ENCODE measurements at places on chromosomes 6 and 20.

DNA sequence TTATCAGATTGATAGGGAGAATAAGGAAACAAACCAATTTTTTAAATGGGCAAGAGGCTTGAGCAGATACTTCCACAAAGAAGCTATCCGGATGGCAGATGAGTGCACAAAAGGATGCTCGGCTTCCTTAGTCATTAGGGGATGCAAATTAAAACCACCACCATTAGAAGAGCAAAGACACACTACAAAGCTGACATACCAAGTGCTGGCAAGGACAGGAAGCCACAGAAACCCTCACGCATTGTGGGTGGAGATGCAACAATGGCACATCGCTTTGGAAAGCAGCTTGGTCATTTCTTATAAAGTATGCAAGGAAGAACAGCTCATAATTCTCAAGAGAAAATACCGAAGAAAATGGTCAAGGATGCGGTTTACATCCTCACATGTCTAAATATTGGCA, 19.8 kb downstream of the BFSP1 start:
- no peak for DNase-seq

DNA sequence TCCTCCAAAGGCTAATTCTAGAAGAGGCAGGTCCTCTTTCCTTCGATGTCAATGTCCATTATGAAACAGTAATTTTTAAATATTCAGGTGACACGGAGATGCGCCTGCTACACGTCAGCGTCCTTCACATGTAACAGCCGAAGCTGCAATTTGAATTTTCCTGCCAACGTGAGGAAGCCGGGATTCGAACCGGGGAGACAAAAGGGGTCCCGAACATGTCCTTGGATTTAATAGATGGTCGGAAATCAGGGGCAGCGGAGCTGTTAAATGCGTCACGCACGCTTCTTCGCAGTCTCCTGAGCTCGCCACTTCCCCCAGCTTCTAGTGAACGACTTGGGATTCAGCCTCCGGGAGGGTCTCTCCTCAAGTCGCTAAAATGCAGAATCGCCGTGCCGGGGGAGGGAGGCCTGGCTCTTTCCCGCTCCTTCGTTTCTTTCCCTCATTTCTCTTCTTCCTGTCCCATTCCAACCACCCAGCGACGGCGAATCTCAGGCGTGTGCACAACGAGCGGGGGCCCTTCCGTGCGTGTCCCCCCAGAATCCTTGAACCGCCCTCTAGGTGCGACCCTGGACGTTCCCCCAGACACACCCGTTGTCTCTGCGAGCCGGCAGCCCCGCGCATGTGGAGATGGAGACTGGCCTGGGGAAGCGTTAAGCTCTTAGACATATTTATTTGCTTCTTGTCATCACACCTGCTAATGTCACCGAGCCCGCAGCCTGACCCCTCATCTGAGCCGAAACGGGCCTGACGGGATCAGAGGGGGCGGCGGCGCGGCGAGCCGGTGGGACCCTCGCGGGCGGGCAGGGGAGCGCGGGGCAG, 1.3 kb upstream of the FOXC1 start:
- no peak for DNase-seq

DNA sequence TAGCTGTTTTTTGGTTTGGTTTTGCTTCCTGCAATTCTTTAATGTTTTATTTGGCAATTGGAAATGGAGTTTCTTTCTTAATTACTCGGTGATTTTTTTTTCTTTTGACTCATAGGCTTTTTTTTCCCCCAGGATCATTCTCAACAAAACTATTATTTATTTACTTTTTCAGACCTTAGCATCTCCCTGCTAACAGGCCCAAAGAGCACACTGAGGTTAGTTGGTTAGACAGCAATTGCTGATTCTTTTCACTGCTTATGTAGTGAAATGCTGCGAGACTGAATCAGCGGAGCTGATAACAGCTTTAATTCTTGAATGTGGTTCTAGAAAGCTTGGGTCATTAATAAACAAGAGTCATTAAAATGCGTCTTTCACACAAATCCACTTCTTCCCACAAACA, 79.1 kb upstream of the ZFP64 start:
- no peak for DNase-seq

- DNase-seq = no peak
These were observed 721.4 kb downstream of the RFPL4B start for GRCh38 chr6:113068570-113068969.

DNA sequence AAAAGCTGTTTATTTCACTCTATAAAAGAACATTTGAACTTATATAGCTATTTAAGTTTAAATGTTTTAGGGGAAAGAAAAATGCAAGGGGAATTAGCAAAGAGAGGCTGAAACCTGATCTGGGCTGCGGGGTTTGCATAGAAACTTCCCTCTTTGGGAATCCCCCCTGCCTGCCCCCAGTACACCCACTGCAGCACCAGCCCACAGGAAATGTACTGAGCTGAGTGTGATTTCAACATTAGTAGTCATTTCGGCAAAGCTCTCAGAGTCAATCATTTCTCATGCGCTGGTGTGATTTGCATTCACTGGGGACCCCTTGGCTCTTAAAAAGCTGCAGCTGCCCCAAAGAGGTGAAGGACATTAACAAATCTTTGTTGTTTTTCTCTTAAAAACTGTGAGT, 859.4 kb downstream of the MAFB start:
- no peak for DNase-seq

GRCh38 chr6:55997223-55997874, 122.0 kb upstream of the BMP5 start:
- no peak for DNase-seq

DNA sequence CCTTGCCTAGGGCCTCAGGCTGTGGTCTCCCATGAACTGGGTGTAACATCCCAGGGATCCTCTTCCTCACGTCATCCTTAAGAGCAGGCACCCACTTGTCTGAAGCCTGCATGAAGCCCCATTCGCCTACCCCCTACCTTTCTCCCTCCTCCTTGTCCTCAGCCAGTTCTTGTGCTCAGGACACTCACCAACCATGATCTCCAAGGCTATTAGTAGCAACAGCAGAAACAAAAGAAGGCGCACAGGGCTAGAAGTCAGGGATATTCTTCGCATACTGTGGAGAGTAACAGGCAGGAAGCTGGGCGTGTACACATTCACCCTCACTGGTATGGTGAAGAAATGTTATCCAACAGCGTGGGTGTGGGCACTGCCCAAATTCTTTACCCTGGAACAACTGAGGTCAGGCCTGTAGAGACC, 7.3 kb downstream of the RAET1E start:
- peak; percentile 39 for DNase-seq

DNA sequence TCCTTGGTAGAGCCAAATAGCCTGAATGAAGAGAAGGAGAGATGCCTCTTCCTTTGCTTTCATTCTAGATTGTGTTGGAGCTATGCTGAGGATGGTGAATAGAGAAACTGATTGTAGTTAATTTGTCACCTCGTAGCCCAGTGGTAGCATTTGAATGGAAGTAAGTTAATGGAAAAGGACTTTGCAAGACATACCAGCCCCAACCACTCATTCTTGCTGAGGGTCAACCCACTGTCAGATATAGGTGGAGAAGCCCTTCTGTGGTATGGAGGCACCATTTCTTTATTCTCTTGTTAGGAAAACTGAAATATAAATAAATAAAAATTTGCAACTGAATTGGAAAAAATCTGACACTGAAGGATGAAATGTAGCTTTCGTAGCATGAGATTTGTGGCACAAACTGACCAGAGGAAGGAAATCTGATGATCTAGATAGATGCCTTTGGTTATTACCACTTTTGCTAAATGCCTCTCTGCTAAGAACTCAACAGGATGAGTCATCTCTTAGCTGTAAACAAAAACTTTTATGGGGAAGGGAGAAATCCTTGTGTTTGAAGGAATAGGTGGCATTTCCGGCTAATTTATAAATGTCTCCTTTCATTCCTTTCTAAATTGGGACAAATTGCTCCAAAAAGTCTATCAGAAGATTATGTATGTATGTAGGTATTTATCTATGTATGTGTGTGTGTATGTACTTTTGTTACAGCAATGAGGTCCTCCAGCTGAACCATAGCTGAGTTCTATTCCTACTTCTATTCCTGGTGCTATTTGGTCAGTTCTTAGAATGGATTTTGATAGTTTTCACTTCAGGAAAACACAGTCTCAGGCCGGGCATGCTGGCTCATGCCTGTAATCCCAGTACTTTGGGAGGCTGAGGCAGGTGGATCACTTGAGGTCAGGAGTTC, 76.5 kb upstream of the SUPT3H start:
- peak; percentile 80 for DNase-seq

DNA sequence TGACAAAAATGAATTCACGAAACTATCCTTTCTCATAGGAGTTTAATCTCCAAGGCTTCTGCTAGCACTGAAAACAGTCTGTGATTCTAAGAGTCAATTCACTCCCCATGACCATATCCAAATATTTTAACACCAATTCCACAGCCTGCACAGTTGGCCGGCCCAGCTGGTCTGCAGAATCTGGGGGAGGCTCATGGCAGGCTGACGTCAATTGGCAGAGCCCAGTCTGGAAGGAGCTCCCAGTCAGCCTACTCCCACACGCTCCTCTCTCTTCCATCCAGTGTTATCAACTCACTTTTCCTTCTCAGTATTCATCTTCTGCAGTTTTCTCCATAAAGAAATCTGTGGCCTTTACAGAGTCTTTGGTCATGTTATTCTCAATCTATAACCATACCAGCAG, 111.0 kb downstream of the TBXT start:
- DNase-seq = peak; percentile 68

- DNase-seq = peak; percentile 69
These were observed 66.7 kb upstream of the TIAM2 start for GRCh38 chr6:154928325-154928922.

DNA sequence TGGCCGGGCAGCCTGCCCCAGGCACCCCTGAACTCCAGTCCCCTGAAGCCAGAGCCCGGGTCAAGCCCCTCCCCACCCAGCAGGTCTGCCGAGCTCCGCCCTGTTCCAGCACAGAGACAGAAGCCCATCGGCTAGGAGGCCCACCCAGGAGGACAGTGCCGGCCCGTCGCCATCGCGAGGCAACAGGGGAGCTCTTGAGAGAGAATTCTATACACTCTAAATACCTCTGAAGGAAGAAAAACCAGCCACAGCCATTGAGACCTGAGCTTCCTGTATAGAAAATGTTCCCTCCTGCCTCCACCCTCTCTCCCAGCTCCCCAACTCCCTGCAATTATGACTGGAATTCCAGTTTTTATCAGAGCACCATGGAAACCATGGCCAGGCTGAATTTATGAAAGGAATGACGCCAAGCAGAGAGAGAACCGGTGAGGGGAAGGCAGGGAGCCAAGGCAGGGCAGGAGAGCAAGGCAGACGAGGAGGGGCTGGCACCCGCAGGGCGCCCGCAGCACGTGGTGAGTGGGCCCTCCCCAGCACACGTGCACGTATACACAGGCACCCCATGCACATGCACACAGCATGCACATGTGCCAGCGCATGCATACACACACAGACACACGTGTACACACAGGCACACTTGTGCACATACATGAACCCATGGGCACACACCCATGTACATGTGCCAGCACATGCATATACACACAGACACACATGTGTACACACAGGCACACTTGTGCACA, 27.6 kb upstream of the MRGBP start:
- DNase-seq = peak; percentile 36

DNA sequence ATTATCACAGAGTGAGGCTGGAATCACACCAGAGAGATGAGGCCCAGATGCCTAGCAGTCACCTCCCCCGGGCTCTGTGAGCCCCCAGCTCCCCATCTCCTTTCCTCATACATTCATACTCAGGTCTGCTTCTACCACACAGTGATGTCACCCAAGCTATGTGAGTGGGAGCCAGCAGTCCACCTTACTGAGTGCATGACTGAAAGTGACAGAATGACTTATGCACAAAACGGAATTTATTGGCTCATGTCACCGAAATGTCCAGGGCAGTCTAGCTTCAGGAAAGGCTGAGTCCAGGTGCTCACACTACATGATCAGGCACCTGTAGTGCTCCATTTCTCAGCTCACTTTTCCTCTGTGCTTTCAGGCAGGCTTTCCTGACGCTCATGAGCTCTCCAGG, 36.7 kb upstream of the CCN6 start:
- no peak for DNase-seq

DNA sequence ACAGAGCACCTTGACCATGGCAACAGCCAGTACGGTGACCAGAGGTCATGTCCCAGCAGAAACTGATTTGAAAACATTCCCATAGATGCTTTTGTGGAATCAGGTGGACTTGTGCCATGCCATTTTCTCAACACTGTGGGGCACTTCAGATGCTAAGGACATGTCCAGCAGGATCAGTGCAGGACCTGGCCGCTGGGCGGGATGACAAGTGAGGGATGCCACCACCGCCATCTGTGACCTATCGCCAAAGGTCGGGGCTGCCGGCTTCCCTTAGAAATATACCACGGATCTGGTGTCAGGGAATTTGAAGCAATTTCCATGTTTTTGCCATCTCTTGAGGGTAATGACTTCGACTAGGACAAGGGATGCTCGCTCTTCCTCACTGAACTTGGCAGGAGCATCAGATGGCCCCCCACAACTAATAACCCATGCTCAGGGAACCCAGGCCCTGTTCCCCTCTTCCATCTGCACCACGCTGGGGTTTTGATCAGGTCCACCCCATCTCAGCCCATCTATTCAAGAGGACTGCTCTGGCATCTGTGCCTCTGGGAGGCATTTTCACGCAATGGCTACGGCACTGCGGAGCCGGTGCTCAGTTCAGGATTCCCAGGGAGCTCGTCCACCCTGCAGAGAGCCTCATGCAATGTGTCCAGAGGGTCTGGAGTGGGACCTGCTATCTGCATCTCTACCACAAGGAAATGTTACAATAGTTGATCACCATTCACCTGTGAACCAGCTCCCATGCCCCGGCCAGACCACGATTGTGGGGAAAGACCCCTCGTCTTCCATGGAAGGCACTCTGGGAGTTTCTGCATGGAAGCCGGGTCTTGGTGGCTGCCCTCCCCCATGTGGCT, 302.6 kb downstream of the TAF4 start:
- no peak for DNase-seq

DNA sequence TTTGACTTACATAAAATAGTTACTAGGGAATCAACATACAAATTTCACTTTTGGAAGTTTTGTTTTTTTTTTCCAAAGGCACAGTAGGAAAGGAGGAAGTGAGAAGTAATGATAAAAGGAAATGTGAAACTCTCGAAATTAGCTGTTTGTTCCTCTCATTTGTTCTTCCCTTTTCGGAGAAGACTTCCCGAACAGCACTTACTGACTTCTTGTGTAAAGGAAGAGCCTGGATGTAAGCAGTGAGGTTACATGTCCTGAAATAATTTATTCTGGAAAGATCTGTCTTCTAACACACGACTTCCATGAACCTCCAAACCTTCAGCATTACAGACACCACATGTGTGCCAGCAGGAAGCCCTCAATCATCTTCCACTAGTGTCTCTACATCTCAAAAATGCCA, 59.1 kb downstream of the KIF16B start:
- no peak for DNase-seq

- no peak for DNase-seq
These were observed 37.5 kb downstream of the CRISP2 start for GRCh38 chr6:49675816-49676215.

DNA sequence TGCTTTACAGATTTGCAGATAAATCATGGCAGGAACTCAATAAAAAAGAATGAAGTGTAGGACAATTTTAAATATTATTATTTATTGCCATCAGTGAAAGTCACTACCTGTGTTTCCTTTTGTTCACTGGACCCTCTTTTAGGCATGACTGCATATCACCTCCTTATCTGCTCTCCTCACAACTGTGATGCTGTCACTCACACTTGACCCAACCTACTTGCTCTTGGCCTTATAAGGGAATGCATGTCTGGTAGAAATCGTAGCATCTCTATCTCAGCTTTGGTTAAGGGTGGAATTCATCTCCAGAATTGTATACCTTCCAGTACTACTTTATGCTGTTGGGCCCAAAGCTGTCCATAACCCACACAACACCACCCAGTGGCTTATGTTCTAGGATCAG, 47.6 kb upstream of the RNF144B start:
- DNase-seq = no peak

Data from AG10803 (cell line).